Esophagus squamous epithelium (tissue), 5 donors: ENCODE measurements at places on chromosomes 1 and 21.

- DNase-seq = no peak
Observed at GRCh38 chr1:7783178-7783711, 846 bp upstream of the PER3 start.

DNA sequence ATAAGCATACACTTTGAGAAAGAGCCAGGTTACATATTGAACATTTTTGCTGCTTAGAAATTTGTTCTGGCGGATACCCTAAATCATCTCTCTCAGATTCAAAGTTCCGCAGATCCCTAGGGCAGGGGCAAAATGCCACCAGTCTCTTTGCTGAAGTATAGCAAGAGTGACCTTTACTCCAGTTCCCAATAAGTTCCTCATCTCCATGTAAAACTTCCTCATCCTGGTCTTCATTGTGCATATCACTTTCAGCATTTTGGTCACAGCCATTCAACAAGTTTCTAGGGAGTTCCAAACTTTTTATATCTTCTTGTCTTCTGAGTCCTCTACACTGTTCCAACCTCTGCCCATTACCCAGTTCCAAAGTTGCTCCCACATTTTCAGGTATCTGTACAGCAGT, 23.3 kb upstream of the LYPD8 start:
- DNase-seq = no peak

DNA sequence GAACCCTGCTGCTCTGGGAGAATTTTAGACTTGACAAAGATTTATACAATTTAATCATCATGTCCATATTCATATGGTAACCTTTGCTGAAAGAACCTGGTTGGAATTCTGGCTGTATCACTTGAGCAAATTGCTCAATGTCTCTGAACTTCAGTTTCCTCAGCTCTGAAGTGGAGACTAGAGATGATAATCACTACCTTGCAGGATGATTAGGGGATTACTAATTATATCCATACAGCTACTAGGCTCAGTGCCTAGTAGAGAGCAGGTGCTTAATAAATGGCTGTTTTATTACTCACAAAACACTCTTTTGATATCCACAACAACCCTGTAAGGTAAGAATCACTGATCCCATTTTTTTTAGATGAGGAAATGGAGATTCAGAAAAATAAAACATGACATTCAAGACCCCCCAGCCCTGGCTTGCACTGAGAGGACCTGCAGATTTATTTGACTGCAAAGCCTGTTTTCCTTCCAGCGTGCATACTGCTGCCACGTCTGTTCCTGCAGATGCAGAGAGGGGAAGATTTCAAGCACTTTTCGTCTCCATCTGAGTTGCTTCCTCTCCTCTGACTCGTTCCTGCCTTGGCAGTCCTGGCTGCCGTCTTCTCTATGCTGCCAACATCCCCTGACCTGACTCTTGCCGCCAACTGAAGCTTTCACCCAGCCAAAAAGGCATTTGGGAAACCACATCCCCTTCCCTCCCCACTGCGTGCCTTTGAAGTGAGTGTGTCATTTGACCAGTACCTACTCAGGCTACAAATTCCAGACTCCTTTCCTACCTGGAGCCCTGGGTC, 203.0 kb downstream of the PLPP3 start:
- no peak for DNase-seq

DNA sequence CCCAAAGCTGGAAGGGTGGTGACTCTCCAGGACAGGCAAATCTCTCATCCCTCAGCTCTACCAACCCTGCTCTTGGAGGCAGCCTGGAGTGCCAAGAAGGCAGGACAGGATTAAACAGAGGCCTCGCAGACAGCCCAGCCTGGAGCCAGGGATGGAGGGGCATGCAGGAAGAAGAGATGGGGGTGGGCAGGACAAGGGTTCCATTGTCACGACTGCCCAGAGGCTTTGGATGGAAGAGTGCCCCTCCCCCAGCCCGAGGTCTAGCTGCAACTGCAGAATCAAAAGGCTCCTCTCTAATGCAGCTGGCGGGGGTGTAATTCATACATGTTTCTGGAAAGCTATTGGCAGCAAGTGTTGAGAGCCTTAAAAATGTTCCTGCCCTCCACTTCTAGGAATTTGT, 8.8 kb downstream of the RAB7B start:
- DNase-seq = no peak

DNA sequence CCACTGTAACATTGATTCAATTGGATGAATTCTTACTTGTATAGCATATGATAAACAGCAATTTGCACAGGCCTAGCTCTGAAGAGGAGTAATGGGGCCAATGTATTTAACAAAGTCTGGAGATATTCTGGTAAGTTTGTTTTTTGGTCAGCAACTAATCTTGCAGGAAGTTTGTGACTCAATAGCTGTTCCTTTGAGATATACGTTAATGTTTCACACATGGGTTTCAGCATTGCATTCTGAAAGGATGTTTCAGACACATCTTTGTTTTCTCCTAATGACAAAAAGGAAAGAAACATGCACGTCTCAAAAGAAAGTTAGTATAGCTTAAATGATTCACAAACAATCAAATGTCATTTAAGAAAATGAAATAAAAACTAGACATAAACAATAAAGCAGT, 49.0 kb downstream of the LTN1 start:
- DNase-seq = no peak

DNA sequence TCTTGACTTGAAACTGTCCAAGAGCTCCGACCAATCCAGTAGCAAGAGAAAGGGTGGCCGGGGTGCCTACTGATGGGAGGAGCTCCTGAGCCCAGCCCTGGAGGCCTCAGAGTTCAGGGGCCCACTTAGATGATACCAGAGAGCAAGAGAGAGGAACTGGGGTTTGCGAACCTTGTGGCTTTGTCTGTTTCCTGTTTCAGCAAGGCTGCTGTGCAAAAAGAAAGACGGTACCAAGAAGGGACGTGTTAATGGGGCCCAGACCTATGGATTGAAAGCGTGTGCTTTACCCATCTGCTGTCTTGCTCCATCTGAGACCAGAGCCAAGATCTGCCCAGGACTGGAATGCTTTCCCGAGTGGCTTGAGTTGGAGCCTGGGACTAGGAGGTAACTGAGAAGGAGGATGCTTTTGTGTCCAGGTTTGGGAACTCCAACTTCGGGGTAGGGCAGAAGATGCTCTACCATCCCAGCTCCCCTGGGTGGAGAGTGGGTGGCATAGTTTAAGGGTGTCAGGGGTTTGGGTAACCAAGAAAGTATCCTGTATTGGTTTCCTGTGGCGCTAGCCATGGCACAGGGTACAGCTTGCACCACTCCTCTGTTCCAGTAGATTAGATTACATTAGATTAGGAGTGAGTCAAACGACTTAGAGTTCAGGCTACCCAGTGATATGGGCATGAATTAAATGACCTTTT, at the start of gene TRAF3IP3:
TRAF3IP3 (plus strand) TSS at position 128 of the 689 bp plus-strand sequence. CDS start 3,987 bp downstream, outside the sequence.
- peak; percentile 26 for DNase-seq

GRCh38 chr1:178796013-178796412, 71.0 kb downstream of the RALGPS2 start:
- DNase-seq = no peak

GRCh38 chr1:103489935-103490334, 35.6 kb upstream of the RNPC3 start:
- no peak for DNase-seq

- no peak for DNase-seq
Observed at GRCh38 chr1:185401019-185401418, 84.0 kb upstream of the IVNS1ABP start.

- DNase-seq = no peak
Observed at GRCh38 chr1:74964508-74965102, 169.6 kb upstream of the LHX8 start.

- no peak for DNase-seq
Observed at GRCh38 chr1:201883266-201883665, 5.4 kb upstream of the SHISA4 start.

DNA sequence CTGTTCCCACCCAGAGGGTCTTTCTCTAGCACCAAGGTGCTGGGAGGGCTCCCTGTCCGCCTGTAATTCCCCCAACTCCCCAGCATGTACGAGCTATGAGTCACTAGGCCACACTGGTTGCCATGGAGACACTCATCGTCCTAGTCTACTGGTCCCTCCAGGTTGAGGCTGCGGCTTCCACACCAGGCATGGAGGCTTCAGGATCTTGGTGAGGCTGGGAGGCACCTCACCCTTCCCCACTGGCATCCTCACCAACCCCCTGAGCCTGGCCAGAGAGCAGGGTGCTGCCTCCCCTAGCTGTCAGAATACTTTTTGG, 75.6 kb upstream of the KAZN start:
- DNase-seq = no peak

DNA sequence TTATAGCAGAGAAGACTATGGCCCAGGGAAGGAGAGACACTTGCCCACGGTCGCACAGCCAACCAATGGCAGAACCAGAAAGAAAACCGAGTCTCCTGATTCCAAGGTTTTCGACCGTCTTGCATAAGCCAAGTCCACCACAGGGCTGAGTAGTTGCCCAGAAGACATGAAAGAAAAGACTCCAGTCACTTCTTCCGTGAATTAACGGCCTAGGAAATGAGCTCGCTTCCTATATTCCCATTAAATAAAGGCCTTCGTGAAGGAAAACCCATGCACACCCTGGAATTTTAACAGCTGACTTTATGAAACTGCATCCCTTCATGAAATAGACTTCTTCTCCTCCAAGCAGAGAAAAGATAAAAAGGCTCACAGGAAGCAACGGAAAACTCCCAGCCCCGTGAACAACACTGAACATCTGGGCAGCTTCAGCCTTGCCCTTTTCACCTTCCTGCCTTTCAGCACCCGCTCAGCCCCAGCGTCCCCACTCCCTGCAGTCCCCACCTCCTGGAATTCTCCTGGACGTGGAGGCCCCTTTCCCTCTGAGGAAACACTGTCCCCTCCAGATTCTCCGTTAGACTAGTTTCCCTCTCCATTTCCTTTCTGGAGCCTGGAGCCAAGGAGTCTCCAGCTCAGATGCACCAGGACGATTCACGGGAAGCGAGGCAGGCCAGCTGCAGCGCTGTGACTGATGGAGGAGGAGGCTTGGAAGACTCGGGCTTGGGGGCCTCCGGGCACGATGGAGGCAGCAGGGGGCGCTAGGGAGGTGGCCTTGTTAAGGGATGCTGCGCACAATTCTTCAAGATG, 2.7 kb upstream of the MYOC start:
- DNase-seq = no peak

GRCh38 chr1:48470481-48470855, 1.5 kb downstream of the SPATA6 start:
- DNase-seq = no peak

GRCh38 chr1:205545991-205546390, 41.5 kb downstream of the CDK18 start:
- DNase-seq = no peak

- no peak for DNase-seq
Observed at GRCh38 chr21:29271927-29272333, 26.8 kb upstream of the BACH1 start.

DNA sequence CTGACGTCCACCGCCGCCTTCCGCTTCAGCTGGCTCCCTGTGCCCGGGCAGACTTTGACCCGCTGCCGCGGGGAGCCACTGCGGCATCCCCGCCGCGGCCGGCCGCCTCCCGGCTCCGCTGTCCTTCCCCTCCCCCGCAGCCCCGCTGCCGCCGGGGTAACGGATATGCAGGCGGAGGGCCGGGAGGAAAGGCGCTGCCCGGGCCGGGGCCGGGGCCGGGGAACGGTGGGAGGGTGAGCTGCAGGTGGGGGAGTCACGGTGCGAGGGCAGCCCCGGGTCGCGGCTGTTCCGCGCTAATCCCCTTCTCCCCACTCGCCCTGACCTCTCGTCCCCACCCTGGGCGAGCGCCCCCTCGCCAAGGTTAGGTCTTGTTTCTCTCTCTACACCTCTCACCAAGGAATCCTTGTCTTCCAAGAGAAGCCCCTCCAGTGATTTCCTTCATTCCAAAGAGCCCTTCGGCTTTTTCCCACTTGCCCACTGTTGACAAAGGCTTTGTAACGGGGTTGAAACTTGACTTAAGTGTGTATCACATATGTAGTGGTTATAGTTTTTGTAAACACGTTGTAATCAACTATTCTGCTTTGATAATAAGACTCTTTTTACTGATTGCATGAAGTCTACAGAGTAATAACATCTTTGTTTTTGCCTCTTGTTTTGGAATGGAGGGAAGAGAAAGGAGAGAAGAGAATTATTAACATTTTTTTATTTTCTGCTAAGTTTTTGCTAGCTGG, 669 bp downstream of the XPR1 start:
- no peak for DNase-seq

- DNase-seq = no peak
Observed at GRCh38 chr1:230827081-230827681, 41.1 kb downstream of the C1orf198 start.

- no peak for DNase-seq
Observed at GRCh38 chr1:83516369-83516768, 482.6 kb downstream of the TTLL7 start.

DNA sequence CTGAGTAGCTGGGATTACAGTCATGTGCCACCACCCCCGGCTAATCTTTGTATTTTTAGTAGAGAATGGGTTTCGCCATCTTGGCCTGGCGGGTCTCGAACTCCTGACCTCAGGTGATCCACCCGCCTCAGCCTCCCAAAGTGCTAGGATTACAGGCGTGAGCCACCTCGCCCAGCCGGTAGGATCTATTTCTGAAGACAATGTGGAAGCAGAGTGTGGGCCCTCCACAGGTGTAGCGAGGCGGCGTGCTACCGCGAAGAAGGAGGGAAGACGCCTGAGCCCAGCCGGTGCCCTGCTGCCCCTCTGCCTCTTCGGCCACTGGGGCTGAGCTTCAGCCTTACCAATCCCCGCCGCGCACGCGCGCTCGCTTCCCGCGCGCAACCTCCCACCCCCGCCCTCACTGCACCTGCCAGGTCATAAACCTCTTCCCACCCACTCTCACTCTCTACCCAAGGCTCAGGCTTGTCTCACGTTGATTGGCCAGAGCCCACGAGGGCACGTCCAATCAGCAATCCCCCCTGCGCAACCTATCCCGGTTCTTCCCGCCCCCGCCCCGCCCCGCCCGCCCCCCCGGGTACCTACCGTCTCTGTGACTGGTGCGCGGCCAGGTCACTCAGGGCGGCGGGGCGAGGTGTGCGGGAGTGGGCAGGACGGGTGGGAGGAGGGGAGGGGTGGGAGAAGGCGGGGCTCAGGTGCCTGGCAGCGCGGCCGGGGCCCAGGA, 409 bp upstream of the HOOK1 start:
- DNase-seq = peak; percentile 68

- DNase-seq = no peak
Observed at GRCh38 chr1:158145173-158145719, 35.4 kb upstream of the CD1D start.

DNA sequence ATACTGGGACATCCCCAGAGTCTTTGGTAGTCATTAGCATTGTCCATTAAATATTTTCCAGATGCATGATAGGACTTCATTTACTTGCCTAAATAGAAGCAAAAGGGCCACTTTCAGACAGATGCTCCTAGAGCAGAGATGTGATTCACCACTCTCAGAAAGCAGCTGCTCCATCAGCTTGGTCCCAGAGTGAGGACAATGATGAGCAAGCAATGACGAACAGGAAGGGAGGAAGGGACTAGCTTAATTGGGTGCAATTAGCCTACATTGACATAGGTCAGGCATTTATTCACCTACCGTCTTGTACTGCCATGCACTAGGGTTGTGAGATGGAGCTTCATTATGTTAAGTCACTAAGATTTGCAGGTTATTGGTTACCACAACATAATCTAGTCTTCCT, 85.1 kb upstream of the PLXNA2 start:
- no peak for DNase-seq

DNA sequence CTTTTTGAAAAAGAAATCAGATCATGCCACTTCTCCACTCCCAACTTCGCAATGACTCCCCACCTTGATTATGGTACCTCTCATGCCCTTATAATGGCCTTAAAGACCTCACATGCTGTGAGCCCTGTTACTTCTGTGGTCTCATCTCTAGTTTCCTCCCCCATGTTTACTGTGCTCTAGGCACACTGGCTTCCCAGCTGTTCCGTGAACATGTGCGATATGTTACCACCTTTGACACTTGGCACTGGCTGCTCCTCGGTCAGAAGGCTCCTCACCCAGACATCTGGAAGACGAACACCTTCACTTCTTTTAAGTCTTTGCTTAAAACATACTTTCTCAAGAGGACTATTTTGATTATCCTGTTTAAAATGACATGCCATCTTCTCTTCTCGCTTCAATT, 14.3 kb upstream of the NTMT2 start:
- DNase-seq = no peak
